ENCODE measurements at places on chromosomes 5 and 9.

DNA sequence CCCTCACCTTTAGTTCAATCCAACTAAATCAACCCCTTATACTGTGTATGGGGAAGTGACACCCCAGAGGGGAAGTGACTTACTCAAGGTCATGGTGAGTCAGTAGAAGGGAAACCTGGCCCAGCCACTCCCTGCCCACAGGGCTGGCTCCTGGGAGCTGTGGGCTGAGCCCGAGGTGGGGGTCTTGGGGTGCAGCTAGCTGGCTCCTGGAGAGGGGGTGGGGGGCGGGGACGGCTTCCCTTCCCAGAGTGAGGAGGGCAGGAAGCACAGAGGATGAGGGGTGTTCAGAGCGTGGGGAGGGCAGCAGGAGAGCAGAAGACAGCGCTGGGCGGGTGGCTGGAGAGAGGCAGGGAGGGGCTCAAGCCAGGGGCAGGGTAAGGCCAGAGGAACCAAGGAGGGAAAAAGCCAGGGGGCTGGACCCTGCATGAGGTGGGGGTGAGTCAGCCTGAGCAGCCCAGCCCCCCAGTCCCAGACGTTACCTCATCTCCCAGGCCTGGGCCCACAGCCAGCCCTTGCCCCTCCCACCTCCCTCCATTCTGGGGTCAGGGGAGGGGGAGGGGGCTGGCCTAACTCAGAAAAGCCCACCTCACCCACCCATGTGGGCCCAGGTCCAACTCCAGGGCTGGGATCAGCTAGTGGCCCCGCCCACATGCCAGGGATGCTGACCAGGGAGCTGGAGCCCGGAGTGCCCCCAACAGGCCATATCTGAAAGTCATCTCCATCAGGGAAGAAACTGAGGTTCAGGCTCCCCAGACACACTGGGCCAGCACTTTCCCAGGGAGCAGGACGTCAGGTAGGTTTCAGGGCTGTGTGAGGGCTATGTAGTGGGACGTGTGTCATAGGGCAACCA lies 2.8 kb downstream of the PDLIM7 start:
- peaks cover 5% of the 10 kb centered on the region for H3K36me3 ChIP-seq
- no peaks in the 10 kb centered on the region for H3K27me3 ChIP-seq
- peaks cover 11% of the 10 kb centered on the region for H3K4me1 ChIP-seq
- no peak overlapping the region for H3K4me3 ChIP-seq
- peak overlapping the region; percentile 94 for H3K27ac ChIP-seq

GRCh38 chr9:126423142-126423915 lies 96.7 kb downstream of the MVB12B start:
- no peak overlapping the region for H3K4me3 ChIP-seq
- no peak overlapping the region for H3K27ac ChIP-seq
- no peaks in the 10 kb centered on the region for H3K36me3 ChIP-seq
- H3K27me3 ChIP-seq, result no peaks in the 10 kb centered on the region
- peaks cover 6% of the 10 kb centered on the region for H3K4me1 ChIP-seq

GRCh38 chr9:105466898-105467455 lies 19.1 kb downstream of the FSD1L start:
- no peak overlapping the region for H3K4me3 ChIP-seq
- no peak for DNase-seq
- H3K27me3 ChIP-seq, result no peaks in the 10 kb centered on the region
- H3K36me3 ChIP-seq, result no peaks in the 10 kb centered on the region
- no peaks in the 10 kb centered on the region for H3K4me1 ChIP-seq

DNA sequence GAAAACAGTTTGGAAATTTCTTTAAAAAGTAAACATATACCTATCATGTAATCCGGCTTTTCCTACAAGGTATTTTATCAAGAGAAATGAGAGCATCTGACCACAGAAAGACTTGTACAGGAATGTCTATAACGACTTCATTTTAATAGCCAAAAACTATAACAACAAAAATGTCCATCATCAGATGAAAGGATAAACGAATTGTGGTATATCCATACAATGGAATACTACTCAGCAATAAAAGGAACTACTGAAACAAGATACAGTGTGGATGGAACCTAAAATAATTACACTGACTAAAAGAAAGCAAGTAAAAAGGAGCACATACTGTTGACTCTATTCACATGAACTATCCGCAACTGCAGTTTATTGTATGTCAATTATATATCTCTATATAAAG lies 1.4 kb upstream of the FTMT start:
- no peaks in the 10 kb centered on the region for H3K27me3 ChIP-seq
- H3K4me3 ChIP-seq, result no peak overlapping the region
- no peak overlapping the region for H3K27ac ChIP-seq
- no peak for DNase-seq
- H3K4me1 ChIP-seq, result no peaks in the 10 kb centered on the region
- no peaks in the 10 kb centered on the region for H3K36me3 ChIP-seq

- H3K4me3 ChIP-seq, result no peak overlapping the region
- H3K27ac ChIP-seq, result no peak overlapping the region
- DNase-seq, result no peak
Measured at GRCh38 chr9:33677961-33678360, 117.4 kb upstream of the PRSS3 start.

DNA sequence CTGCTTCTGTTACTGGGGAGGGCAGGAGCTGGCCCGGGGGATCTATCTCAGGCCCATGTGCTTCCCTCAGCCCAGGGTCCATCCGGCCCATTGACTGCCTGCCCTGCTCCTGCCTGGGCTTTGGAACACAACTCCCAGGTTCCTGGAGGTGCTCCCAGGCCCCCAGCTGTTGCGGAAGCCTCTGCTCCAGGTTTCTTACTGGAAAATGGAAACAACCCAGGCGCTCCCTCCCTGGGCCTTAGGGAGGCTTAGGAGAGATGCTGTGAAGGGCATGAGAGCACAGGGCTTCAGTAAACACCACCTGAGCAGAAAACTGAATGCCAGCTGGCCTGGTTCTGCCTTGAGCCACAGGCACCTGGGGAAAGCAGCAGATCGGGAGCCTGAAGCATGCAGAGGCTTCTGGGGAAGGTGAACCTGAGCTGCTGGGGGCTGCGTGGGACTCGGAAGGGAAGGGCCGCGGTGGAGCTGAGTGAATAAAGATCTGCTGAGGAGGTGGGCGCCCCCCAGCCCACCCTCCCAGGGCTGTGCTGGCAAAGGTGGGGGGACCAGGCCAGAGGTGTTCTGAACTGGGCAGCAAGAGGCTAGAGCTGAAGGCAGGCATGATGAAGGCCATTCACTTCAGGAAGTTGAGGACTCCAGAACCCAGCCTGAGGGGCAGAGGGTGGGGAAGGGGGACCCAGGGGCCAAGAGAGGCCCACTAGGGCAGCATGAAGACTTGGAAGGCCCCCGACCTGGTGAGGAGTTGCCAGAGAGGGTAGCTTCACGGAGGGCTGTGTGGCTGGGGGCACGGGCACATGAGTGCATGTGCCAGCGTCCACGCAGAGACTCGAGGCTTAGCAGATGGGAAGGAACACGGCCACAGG lies 64.8 kb downstream of the SHB start:
- no peaks in the 10 kb centered on the region for H3K27me3 ChIP-seq
- H3K4me3 ChIP-seq, result no peak overlapping the region
- no peak for DNase-seq
- no peaks in the 10 kb centered on the region for H3K36me3 ChIP-seq

GRCh38 chr9:101014566-101014965 lies 14.0 kb upstream of the PLPPR1 start:
- DNase-seq, result no peak
- no peak overlapping the region for H3K27ac ChIP-seq
- no peak overlapping the region for H3K4me3 ChIP-seq

DNA sequence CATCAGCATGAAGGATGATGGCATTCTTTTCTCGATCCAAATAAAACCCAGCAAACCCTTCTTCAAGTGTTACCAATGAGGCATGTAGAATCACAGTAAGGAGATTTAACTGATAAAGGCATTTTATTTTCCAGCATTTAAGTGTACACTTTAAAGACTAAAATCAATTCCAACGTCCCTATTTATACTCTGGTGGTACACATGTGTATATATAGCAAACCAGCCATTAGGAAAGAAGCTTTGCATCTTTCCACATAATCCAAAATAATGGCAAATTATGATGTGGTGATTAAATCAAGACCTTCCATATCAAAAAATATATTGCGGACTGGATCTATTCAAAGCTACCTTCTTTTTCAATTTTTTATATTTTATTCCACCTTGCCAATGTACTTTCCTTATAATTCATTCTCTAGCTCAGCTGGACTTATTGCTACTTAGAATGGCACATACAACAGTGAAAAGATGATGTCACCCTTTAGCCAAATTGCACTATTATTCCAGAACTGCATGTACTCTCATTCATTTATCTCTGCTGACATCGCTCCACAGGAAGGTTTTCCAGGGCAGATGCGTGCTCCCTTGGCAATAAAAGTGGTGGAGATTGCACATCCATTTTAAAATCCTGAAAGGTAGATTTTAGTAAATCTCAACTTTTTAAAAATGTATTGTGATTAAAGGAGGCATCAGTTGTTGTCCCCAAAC lies 63.3 kb upstream of the SLC30A5 start:
- H3K27me3 ChIP-seq, result no peaks in the 10 kb centered on the region
- H3K4me3 ChIP-seq, result no peak overlapping the region
- no peaks in the 10 kb centered on the region for H3K36me3 ChIP-seq

GRCh38 chr5:28542987-28543386 lies 1504.6 kb upstream of the CDH9 start:
- DNase-seq, result peak; percentile 3
- no peaks in the 10 kb centered on the region for H3K4me1 ChIP-seq
- no peaks in the 10 kb centered on the region for H3K36me3 ChIP-seq
- H3K27ac ChIP-seq, result no peak overlapping the region
- H3K4me3 ChIP-seq, result no peak overlapping the region

DNA sequence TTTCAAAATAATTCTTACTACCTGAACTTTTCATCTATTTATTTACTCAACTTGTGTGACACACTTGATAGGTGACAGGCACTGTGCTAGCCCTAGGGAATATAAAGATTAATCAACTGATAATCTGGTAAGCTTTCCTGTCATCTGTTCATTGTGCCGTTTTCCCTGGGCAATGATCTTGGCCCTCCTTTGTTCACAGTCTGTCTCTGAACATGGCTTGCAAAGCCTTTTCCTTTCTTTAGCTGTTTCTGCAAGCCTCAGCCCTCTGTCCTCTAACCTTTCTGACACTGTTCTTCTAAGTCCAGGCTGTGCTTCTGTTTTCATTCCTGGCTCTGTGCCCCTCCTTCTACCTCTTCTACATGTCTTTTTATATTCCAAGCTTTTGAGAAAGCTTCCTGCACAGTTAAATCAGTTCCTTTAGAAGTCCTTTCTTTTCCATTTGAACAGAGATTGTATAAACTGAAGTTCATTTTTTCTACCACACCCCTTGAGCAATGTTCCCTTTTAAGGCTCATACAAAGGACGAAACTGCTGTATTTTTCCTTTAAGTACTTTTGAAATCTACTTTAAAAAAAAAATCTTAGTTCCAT lies 803.0 kb upstream of the ZNF608 start:
- H3K4me1 ChIP-seq, result no peaks in the 10 kb centered on the region
- no peaks in the 10 kb centered on the region for H3K27me3 ChIP-seq
- no peak for DNase-seq
- H3K27ac ChIP-seq, result no peak overlapping the region
- H3K36me3 ChIP-seq, result no peaks in the 10 kb centered on the region

GRCh38 chr9:97845130-97845529 lies 7.9 kb upstream of the FOXE1 start:
- DNase-seq, result no peak
- no peak overlapping the region for H3K4me3 ChIP-seq
- no peaks in the 10 kb centered on the region for H3K4me1 ChIP-seq
- H3K36me3 ChIP-seq, result no peaks in the 10 kb centered on the region
- H3K27me3 ChIP-seq, result peaks cover 39% of the 10 kb centered on the region

GRCh38 chr5:6759983-6760382 lies 46.8 kb downstream of the TENT4A start:
- no peak for DNase-seq
- no peaks in the 10 kb centered on the region for H3K4me1 ChIP-seq
- H3K36me3 ChIP-seq, result peaks cover 5% of the 10 kb centered on the region

GRCh38 chr5:135398160-135398854 lies 724 bp downstream of the MACROH2A1 start:
- peaks cover 2% of the 10 kb centered on the region for H3K27me3 ChIP-seq
- H3K27ac ChIP-seq, result peak overlapping the region; percentile 98
- peak overlapping the region; percentile 69 for H3K4me3 ChIP-seq
- peaks cover 16% of the 10 kb centered on the region for H3K4me1 ChIP-seq
- DNase-seq, result peak; percentile 90

GRCh38 chr5:101543780-101544179 lies 640.7 kb upstream of the ST8SIA4 start:
- no peaks in the 10 kb centered on the region for H3K27me3 ChIP-seq
- H3K36me3 ChIP-seq, result no peaks in the 10 kb centered on the region
- no peak overlapping the region for H3K4me3 ChIP-seq
- H3K27ac ChIP-seq, result no peak overlapping the region
- H3K4me1 ChIP-seq, result no peaks in the 10 kb centered on the region
- no peak for DNase-seq

GRCh38 chr9:5015934-5016333 lies 30.9 kb downstream of the JAK2 start:
- DNase-seq, result no peak
- H3K27me3 ChIP-seq, result no peaks in the 10 kb centered on the region
- no peak overlapping the region for H3K27ac ChIP-seq
- H3K4me3 ChIP-seq, result no peak overlapping the region
- no peaks in the 10 kb centered on the region for H3K36me3 ChIP-seq
- no peaks in the 10 kb centered on the region for H3K4me1 ChIP-seq

GRCh38 chr9:133460405-133461175 lies 812 bp downstream of the CACFD1 start:
- no peaks in the 10 kb centered on the region for H3K36me3 ChIP-seq
- H3K4me3 ChIP-seq, result no peak overlapping the region
- DNase-seq, result peak; percentile 74
- H3K4me1 ChIP-seq, result peaks cover 4% of the 10 kb centered on the region
- no peak overlapping the region for H3K27ac ChIP-seq
- H3K27me3 ChIP-seq, result no peaks in the 10 kb centered on the region

GRCh38 chr5:89036704-89037489 lies 153.9 kb upstream of the MEF2C start:
- no peaks in the 10 kb centered on the region for H3K4me1 ChIP-seq
- H3K4me3 ChIP-seq, result no peak overlapping the region

DNA sequence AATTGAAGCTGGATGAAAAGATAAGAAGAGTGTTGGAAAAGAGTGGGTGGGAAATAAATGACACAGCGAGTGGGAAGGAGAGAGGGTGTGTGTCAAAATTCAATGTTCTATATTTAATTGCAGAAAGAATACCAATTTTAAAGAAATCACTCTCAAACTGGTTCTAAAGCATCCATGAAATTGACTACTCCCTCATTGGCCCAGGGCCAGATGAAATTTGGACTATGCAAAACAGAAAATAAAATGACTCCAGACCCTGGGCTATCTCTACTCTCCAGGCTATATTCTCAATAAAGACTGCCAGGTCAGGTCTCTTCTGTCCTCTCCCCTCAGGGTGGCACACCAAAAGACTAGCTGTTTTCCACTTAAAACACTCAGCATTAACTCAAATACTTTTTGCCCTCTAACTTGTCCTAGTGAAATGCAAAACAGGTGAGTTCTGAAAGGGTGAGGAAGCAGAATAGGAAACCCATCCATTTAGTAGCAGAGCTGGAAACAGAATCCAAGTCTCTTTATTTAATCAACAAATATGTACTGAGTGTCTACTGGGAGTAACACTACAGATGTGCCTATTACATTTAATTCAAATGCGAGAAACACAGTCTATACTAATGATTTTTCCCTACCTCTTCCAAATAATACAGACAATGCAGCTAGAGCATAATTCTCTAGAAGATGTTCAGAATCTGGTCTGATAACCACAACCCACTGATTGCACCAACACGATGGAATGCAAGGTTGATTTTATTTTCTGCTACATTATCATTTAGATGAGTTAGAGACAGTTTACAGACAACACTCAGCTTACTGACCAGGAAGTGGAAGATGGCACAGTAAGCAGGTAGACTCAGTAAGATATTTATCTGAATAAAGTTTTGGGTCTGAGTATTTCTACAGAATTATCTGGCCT lies 42.1 kb downstream of the EFCAB9 start:
- DNase-seq, result no peak
- H3K27me3 ChIP-seq, result no peaks in the 10 kb centered on the region
- H3K4me3 ChIP-seq, result no peak overlapping the region
- no peaks in the 10 kb centered on the region for H3K36me3 ChIP-seq
- no peak overlapping the region for H3K27ac ChIP-seq
